CD8-positive, alpha-beta T cell (primary cell): ENCODE measurements at places on chromosomes 11 and 22. TPM values are rescaled to one million over a fixed set of nuclear protein-coding genes. Genes with fewer than 3 reads are reported as not detected.

The MYO7A gene
- 0.30 TPM for total RNA-seq

The SAA1 gene
- not detected for total RNA-seq

The C11orf42 gene
- total RNA-seq = not detected

The RASL10A gene
- total RNA-seq = 0.44 TPM

The OR6A2 gene
- not detected for total RNA-seq

DNA sequence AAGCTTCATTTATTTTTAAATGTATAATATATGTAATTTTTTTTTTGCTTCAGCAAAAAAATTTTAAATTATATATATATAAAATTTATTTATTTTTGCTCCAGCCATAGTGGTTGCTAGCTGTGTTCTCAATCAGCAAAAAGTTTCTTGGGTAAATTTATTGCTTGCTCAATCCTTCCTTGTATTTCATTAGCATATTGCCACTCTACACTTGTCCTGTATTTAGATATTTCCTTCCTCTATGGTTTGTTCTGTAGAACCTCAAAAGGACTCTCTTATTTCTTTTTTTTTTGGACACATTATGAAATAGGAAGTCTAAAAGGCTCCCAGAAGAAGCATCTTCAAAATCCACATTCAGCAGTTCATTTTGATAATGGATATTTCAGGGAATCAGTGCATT lies 2.3 kb downstream of the PTPRJ start:
- DNase-seq = no peak

DNA sequence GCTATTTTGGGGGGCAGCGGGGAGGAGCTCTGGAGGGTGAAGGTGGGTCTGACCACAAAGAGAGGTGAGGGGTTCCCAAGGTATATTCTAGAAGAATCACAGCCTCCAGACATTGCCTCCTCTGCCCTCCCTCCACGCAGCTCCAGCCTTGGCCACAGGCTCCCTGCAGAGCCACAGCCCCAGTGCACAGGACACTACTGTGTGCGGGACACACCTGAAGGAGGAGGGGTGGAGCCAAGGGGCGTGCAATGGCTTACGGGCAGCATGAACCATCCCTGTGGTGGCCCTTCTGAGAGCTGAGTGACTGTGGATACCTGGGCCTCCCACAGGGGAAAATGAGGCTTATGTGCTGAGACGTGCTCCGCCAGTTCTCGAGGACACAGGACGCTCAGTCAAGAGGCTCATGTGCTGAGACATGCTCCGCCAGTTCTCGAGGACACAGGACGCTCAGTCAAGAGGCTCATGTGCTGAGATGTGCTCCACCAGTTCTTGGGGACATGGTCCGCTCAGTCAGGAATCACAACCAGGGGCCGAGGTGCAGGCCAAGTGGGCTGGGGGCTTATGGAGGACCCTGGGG lies 417.3 kb downstream of the SHANK2 start:
- no peak for DNase-seq

DNA sequence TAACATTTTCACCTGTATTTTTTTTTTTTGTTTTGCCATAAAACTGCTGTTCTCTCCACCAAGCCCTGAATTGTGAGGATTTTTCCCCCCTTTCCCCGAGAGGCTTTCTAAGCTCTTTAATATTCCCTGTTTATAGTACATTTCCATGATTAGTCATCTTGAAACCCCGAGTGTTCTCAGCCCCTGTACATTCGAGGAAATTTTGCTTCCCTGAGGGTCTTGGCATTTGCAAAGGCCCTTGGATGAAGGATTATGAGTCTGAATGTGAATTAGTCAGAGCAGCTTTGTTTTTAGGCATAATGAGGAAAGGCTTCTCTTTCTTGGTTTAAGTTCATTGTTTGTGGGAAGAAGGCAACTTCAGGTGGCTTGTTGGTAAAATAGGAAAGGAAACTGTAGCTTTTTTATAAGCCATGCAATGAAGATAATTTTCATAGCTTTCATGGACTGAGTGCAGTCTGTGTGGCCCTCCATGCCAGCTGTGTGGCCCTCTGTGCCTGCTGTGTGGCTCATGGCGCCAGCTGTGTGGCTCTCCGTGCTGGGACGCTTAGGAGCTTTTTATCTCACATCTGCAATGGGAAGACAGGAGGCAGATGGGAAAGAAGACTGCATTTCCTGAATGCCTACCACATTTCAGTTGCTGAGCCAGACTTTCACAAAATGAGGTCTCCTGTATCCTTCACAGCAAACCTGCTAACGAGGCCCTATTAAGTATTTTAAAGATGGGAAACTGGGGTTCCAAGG lies 129.0 kb downstream of the TEAD1 start:
- DNase-seq = no peak

GRCh38 chr11:134925432-134925831 lies 513.4 kb upstream of the B3GAT1 start:
- DNase-seq = no peak

- DNase-seq = no peak
These were observed 68.2 kb downstream of the EMSY start for GRCh38 chr11:76512851-76513653.

DNA sequence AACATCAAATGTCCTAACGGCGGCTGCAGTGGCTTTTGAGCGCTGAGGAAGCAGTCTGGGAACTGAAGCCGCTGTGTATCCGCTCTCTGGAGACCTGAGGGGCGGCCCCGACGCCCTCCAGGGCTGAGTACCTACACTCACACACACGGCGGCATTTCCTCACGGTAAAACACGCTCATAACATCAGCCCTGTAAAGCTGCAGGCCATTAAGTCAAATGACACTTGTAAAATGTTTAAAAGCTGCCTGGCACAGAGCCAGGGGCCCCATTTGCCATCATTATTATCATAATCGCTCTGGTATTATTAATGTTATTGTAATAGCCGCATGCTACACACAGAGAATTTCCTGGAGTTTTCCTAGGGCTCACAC lies 5.1 kb downstream of the CARS1 start:
- DNase-seq = no peak
